ENCODE measurements at places on chromosomes 7 and 10. TPM values are rescaled to one million over a fixed set of nuclear protein-coding genes. Genes with fewer than 3 reads are reported as not detected.

The AKR1C8 gene
- total RNA-seq, result not detected

The AS3MT gene
- 3.2 TPM for total RNA-seq

The TMEM140 gene
- 1.1 TPM for total RNA-seq

The ASB10 gene
- not detected for total RNA-seq
